ENCODE measurements at places on chromosomes 4 and X.

DNA sequence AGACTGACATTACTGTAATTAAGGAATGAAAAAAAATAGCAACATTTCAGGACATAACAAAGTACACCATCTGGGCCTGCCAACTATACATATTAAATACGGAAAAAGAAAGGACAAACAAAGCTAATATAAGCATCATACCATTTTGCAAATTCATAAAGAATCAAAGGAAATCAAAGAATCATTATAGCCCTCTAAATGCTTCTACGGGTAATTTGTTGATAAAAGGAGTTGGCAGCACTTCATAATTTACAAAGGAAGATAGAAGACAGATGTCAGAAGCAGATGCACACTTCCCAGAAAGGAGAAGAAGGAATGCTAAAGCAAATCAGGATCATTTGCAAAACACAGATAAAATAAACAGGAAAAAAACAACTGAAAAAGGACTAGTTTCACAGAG lies 1757.3 kb downstream of the PCDH7 start:
- DNase-seq: no peak

DNA sequence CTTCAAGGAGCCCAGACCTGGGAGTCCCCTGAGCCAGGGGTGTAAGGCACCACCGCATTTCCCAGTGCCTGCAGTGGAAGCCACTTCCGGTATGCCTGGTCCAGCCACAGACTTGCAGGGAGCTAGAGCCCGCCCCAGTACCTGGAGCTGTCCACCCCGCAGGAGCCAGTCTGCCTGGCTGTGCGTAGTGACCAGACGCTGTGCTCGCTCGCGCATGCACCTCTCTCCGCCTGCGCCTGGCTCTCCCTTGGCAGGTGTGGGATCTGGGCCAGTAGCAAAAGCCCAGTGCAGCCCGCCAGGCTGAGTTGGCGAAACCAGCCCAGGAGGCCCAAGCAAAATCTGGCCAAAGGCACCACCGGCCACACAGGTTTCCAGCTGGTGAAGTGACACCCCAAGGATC lies 973.7 kb upstream of the AGA start:
- DNase-seq: no peak

DNA sequence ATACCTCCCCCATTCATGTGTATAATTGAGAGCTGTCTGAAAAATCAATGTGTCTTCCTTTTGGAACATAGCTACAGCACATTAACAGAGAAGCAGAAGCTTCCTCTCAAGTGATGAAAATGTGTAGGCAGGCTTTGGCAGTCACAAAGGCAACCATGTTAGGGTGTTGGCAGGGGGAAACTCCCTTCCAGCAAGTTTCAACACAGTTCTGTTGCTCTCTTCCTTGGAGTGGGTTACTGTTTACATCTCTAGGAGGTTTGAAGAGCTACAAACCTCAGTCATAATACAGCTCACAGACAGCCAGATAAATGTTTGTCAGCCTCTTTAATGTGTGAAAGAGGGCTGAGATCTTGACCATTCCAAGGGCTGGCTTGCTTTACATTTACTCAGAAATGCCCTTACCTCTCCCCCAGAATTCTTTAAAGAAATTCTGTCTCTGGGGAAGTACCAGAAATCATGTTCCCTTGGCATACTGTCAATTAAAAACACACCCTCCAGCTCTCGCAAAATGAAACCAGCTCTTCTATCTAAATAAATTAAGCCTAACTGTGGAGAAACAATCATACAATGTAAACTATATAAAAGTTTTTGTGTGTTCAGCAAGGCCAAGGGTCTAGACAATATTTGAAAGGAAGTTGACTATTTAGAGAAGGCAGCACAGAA lies 18.9 kb downstream of the ZBTB33 start:
- DNase-seq: no peak

GRCh38 chrX:5051831-5052491 lies 1176.7 kb downstream of the NLGN4X start:
- DNase-seq: no peak

GRCh38 chr4:22190855-22191254 lies 242.3 kb upstream of the KCNIP4 start:
- no peak for DNase-seq

- no peak for DNase-seq
Observed at GRCh38 chrX:124358800-124359383, 12.5 kb downstream of the SH2D1A start.

- no peak for DNase-seq
Observed at GRCh38 chrX:16239211-16239610, 71.9 kb downstream of the MAGEB17 start.

DNA sequence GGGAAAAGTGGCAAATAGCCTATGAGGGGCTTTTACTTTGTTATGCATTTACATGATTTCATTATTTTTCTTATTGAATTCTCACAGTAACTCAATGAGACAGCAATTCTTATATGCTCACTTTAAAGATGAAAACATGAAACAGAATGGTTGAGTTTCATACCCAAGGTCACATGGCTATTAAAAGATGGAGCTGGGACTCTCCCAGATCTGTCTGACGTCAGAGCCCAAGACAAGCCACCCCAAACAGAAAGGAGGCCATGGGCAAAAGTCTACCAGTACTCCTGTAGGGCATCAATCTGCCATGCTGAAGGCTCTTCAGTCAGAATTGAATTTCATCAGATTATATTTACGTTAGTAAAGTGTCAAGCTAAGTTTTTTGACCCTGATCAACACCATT lies 13.2 kb downstream of the HSD17B11 start:
- DNase-seq: no peak

- no peak for DNase-seq
Observed at GRCh38 chr4:113566015-113566795, 195.3 kb downstream of the CAMK2D start.

DNA sequence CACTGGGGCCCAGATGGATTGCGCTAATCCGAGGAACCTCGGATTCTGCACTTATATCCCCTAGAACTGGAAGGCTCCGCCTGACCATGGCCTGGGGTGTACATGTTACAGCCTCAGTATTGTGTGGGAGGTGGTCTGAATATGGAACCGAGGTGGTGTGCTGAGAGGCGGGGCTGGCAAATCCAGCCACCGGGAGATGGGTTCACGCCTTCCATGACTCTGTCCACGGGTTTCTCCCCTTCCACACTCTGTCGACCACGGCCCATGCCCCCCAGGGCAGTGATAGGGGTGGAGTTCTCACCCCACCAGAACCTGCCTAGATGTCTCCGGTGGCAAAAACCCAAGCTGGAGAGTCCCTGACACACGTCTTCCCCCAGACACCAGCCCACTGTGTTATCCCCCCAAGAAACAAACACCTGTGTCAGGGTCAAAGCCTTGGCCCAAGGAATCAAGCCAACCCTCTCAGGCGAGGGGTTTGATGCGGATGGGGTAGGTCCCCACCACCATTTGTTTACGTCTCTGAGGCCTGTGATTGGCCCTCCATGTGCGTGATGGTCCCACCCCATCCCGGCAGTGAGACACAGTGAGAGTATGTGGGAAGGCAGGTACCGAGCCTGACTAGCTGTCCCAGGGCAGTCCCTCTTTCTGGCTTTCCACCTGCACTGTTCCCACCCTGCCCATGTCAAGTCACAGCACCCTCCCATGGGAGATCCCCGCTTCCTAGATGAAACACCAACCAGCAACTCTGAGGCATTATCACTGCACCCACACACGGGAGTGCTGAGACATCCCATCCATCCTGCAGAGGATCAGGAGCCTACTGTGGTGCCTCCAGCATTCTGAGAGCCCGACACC lies 6.6 kb upstream of the LOC101059915 start:
- no peak for DNase-seq

GRCh38 chrX:9222299-9222698 lies 188.4 kb upstream of the FAM9B start:
- no peak for DNase-seq

- DNase-seq: no peak
Observed at GRCh38 chr4:68368691-68369131, 18.8 kb upstream of the YTHDC1 start.

- DNase-seq: no peak
Observed at GRCh38 chr4:8023696-8024033, 84.0 kb upstream of the AFAP1 start.

DNA sequence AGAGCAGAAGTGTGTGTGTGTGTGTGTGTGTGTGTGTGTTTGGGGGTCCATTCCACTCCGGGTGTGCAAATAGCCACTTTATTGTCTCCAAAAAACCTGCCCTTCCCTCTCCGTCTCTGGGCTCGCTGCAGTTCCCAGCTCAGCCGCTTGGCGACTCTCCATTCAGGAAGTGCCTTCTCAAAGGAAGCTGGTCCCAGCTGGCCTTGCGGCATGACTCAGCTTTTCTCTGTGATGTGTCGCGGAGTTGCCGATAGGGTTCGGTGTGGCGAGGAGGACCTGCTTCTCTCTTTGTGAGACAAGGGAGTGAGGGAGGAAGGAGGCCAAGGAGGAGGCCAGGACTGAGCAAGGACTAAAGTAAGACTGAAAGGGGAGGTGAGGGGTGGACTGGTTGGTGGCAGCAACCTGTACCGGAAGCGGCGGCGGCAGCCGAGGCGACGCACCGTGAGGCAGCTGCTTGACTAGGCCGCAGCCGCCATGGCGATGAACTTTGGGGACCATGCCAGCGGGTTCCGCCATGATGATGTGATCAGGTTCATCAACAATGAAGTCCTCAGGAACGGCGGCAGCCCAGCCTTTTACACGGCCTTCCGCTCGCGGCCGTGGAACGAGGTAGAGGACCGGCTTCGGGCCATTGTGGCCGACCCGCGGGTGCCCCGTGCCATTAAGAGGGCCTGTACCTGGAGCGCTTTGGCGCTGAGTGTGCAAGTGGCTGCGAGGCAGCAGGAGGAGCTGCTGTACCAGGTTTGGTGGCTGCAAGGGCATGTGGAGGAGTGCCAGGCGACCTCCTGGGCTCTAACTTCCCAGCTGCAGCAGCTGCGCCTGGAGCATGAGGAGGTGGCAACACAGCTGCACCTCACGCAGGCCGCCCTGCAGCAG lies at the start of gene TEX13C:
TEX13C (plus strand) TSS at position 226 of the 876 bp plus-strand sequence; CDS start at position 475, 249 bp downstream.
- DNase-seq: no peak

DNA sequence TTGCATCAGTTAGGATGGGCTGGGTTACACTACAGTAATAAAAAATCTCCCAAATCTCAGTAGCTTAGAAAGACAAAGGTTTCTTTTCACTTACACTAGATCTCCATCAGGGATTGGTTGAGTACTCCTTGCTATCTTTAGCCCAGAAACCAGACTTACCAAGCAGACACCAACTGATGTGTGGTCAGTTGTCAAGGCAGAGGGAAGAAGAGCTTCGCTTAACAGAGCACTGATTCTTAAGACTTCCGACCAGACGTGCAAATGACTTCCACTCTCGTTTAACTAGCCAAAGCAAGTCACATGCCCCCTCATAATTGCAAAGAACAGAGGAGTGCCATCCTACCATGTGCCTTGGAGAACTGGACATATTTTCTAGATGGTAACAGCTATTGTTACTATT lies 5.7 kb upstream of the ZNF518B start:
- DNase-seq: no peak

GRCh38 chr4:62618042-62618441 lies 1417.9 kb downstream of the ADGRL3 start:
- no peak for DNase-seq

- no peak for DNase-seq
Observed at GRCh38 chr4:89316931-89317366, 9.3 kb upstream of the GPRIN3 start.

- peak; percentile 2 for DNase-seq
Observed at GRCh38 chrX:12894074-12895030, 12.1 kb upstream of the TLR8 start.

DNA sequence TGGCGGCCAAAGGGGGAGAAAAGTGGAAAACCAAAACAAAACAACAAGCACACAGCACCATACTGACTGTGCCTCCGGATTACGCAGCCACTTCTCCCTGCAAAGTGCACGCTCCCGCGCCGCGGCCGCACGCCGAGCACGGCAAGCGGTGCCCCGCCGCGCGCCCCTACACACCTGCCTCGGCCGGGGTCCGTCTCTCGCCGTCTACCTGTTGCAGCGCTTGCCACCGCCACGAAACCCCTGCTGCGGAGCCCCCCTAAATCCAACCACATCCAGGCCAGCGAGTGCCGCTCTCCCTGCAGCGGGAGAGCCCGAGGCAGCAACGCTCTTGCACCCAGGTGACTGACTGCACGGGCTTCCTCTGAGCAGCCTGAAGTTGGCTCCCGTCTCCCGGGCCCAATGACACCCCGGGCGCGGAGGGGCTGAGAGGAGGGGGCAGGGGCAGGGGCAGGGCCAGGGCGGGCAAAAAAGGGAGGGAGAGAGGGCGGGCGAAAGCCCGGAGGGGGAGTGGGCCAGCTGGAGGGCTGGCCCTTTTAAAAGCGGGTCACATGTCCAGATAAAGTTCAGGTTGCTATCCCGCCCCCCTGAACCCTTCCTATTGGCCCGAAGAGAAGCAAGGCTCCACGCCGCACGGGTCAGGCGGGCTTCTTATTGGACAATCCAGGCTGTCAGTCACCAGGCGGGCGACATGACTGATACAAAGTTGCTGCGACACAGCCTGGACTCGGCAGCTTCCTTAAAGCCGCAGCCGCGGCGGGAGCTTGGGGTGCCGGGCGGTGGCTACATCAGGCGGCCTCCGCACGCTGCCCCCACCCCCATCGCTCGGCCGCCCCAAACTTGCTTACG lies at the start of gene NR3C2:
NR3C2 (minus strand) TSS at position 429 of the 846 bp plus-strand sequence.
- DNase-seq: peak; percentile 93

DNA sequence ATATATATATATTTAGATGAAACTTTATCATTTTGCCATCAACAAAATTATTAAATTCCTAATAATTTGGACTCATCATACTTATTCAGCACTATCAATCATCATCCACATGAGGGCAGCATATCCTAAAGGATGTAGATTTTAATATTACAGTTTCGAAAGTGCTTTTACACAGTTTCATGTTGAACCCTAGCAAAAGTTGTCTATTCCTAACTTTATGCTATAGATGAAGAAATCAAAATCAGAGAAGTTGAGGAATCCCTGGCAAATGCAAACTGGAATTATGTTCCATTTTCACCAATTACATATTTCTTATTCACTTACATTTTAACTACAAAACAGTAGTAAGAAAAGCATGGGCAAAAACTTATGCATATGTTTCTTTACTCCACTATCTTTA lies 36.6 kb upstream of the UGT2A1 start:
- DNase-seq: no peak

DNA sequence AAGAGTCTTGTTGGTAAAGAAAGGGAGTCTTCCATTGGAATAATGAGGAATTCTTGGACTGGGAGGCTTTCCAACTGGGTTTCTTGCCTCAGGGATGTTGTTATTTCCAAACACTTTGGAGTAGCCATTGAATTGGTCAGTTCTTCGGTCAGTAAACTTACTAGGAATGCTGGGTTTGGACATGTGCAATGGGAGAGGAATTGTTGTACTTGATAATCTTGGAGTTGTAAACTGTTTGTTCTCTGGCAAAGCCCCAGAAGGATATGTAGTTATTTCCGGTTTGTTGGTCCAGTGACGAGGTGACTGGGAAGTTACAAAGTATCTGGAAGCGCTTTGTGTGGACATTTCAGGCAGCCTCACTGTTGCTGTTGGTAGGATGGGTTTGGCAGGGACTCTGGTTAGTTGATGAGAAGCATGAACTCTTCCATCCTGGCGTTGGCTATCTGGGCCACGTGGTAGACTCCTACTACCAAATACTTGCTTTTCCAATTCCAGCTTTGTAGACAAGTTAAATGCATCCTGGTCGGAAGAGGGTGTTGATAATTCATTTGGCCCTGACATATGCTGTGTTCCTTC lies 25.9 kb downstream of the MXRA5 start:
- DNase-seq: no peak

GRCh38 chrX:155998761-155999510 lies 1.4 kb downstream of the IL9R start:
- DNase-seq: no peak

- DNase-seq: peak; percentile 25
Observed at GRCh38 chrX:107672955-107673378, 44.7 kb downstream of the PRPS1 start.

- DNase-seq: no peak
Observed at GRCh38 chr4:142091691-142092182, 455.4 kb downstream of the IL15 start.

- DNase-seq: no peak
Observed at GRCh38 chr4:74328501-74328900, 20.2 kb downstream of the EPGN start.

- no peak for DNase-seq
Observed at GRCh38 chr4:122705547-122706117, 26.9 kb upstream of the BBS12 start.
